KBM-7 (cell line): ENCODE measurements at places on chromosomes 3 and 15.

- no peak for DNase-seq
These were observed 143.3 kb upstream of the SLCO3A1 start for GRCh38 chr15:91710080-91710698.

- DNase-seq: no peak
These were observed 100.4 kb downstream of the PPM1L start for GRCh38 chr3:160856450-160856849.

DNA sequence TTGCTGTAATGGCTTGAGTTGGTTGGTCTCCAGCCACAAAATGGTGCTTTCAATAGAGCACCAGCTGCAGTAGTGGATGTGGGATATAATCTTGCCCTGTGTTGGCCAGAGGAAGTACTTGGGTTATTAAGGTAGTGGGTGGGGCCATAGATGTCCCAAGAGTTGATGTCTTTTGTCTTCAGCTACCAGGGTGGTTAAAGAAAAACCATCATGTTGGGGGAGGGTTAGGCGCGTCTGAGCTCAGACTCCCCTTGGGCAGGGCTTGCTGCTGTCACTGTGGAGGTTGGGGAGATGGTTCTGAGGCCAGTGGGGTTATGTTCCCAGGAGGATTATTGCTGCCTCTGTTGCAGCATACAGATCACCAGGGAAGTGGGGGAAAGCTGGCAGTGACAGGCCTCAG, 46.9 kb upstream of the GADL1 start:
- DNase-seq: no peak

DNA sequence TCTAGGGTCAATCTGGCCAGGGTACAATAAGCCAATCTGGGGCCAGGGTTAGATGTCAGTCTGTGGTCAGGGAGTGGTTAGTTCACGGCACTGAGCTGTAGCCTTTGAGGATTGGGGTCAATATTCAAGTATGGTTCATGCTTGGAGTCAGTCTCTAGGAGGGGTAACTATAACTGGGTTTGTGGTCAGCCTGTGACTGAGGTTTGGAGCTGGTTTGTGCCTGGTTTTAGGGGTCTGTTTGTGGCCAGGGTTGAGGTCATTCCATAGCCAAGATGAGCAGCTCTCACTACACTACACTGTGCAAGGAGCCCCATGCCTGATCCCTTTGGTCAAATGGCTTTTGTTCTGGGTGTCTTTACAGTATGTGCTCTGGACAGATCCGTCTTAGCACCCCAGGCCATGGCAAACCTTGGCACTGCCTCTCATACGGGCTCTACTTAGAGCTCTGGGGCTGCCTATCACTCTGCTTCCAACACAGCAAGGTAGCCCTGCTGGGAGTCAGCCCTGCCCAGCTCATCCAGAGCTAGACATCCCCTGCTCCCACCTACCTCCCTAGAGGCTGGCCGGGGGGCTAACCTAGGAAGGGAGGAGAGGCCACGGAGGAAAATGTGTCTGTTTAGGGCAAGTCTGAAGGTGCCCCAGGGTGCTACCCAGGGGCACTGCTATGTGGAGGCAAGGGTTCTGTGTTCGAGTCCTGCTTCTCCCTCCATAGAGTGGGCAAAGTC, 63.3 kb upstream of the CORO2B start:
- DNase-seq: no peak

DNA sequence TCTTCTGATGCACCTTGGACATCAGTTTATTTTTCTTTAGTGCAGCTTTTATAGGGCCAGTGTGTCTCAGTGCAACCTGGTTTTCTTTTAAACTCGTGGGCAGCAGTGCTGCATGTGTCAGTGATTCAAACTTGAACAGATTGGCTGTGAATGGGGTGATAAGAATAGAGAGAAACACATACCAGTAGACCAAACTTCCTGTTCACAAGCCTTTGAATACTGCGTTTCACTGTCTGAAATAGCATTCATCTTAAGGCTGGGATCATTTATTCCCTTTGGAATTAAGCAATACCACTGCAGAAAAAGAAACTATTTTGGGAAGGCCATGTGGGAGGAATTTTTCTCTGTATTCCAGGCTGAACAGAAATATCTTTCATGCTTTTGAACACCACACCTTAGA, 51.7 kb downstream of the PHLDB2 start:
- no peak for DNase-seq

DNA sequence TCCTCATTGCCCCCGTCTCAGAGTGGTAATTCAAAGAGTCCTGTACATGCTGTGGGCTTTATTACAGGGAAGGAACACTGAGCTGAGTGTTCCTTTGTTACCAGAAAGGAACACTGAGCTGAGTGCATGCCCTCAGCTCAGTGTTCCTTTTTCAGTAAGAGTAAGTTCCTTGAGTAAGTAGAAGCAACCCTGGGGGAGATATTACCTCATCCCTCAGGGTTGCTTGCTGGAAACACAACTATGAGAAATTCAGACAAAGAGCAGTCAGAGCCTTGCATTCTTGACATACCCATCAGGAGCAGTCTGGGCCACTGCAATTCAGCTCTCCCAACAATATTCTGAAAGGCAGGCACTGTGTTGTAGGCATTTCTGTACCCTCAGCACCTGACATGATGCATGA, 17.0 kb downstream of the CHRM5 start:
- DNase-seq: no peak

- no peak for DNase-seq
These were observed 92.2 kb upstream of the RAP2B start for GRCh38 chr3:153069598-153070510.

DNA sequence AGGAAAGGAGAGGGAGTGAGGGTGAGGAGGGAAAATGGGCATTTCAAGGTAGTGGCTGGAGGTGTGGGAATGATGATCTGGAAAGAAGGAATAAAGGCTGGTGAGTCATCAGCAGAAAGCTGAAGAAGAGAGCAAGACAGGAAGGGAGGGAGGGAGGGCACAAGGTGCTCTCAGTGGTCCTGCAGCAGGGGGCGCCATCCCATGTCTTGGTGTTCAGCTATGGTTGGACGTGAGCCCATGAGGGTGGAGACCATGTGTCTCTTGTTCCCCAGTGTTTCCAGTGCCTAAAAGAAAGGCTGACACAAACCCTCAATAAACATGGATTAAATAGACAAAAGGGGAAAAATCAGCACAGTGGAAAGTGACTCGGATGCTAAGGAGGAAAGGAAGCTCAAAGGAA, 228.5 kb downstream of the NTRK3 start:
- no peak for DNase-seq

DNA sequence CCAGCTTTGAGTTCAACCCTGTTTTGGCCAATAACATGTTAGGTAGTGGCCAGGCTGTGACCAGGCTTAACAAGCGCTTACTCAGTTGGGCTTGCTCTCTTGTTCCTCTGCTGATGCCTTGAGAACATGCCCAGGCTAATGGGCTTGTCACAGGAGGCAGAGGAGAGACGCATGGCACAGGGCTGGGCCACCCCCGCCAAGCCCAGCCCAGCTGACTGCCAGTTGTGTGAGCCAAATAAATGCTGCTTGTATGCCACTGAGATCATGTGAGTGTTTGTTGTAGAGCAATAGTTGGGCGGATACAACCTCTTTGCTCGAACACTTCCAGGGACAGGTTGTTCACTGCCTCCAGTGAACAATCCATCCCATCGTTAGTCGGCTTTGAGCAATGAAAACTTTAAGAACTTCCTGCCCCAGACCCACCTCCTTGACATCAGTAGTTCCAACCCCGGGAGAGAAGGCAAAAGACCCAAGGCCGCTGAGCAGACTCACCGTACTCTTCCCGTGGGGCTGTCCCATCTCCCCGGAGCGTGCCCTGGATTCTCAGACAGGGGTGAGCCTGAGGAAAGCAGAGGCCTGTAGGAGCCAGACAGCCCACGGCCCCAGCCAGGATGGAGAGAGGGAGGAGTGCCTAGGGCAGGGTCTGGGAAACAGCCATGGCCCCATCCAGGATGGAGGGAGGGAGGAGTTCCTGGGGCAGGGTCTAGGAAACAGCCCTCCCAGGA, 4.1 kb downstream of the PLA2G4F start:
- peak; percentile 35 for DNase-seq

DNA sequence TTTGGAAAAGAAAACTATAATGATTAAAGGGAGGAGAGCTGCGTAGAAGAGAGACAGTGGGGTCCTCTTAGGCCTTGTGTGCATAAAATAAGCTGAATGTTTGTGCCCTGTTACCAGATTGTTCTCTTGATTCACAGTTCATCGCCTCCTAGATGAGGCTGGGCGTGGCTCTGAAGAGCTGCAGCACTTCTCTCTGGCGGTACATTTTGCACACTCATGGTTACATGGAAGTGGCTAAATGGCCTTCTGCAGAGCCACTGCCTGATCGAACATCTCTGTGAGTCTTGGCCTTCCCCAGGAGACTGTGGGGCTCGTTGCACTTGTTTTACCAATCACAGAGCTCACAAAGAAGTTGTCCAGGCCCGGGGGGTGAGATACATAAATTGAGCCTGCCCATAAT, 208.8 kb downstream of the GABRG3 start:
- DNase-seq: no peak

DNA sequence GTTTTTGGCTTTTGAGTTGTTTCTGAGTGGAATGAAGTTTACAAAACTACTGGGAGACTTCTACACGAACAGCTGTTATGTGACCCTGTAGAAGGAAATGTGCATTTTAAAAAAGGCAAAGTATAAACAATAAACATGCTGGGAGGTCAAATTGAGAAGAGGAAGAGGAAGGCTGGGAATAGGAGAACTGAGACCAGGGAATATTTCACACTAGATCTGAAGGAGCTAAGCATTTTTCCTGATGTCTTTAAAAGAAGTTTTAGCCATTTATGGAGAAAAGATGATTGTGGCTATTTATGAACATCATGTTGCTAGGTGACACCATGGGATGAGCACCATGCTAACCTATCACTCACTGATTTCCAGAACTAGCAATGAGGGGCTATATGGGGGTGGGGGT, 76.3 kb upstream of the FAM98B start:
- no peak for DNase-seq

DNA sequence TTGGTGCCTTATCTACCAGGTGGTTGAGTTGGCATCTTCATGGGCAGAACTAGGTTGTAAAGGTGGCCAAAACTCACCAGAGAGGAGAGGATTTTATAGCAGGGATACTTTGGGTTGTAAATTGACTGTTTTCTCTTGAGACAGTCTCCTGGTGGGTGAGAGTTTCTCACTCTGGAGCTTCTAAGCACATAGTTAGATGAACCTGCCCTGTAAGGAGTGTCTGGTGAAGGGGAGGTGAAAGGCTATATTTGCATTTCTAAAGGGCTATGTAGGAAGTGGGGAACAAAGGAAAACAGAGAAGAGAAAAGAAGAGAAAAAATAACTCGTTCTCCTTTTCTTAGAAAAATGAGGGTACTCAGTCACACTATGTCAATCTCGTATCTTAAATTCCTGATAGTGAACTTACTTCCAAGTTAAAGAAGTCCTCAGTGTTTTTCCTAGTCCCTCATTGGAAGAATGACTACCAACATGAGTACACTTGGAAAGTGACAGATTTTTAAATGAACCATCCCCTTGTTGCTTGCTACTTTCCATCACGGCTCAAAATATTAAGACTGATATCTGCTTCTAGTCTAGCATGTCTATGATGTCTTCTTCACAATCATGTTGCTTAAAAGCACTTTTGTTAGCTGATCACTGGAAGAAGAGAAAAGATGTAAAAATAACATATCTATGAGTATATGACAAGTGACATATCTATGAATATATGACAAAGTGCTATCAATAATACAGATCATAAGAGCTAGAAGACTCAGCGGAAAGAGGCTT, 113.8 kb upstream of the P2RY1 start:
- DNase-seq: no peak

DNA sequence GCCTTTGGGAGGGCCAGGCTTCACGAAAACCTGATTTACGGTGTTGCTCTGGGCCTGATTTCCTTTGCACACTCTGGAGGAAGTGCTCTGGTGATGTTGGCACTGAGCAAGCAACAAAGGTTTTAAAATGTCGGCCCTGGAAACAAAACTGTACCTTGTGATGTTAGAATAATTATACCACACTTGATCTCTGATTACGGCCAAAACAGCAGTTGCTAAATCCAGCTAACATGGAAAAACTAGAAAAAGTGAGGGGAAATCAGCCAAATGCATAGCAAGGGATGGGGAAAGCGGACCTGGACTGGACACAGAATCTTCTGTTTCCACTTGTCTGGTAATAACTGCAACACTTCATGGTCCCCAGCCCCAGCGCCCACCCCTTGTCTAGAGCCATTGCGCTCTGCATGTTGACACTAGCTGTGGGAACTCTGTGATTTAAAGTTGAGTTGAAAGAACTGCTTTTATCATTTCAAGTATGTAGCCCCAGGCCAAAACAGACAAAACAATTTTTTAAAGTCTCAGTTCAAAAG, 120.1 kb downstream of the VGLL4 start:
- DNase-seq: no peak

DNA sequence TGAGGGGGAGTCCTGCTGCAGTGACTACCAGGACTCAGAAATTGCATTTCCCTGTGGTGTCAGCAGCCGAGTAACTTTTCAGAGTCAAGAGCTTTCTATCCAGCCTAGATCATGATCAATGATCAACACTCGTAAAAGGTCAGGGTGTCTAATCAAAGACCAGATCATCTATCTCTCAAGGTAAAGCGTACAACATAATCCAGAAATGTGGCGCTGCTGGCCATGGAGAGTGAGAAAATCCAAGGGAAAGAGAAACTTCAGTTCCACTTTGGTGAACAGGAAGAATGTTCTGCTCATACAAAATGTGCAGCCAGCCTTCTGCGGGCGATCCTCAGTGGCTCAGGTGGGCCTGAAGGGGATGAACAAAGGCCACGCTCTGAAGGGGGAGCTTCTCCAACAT, 1005.8 kb upstream of the NR2F2 start:
- no peak for DNase-seq

- DNase-seq: no peak
These were observed 134.9 kb upstream of the TOPAZ1 start for GRCh38 chr3:44106756-44107155.

GRCh38 chr3:116084999-116085791, 360.1 kb downstream of the LSAMP start:
- DNase-seq: no peak

DNA sequence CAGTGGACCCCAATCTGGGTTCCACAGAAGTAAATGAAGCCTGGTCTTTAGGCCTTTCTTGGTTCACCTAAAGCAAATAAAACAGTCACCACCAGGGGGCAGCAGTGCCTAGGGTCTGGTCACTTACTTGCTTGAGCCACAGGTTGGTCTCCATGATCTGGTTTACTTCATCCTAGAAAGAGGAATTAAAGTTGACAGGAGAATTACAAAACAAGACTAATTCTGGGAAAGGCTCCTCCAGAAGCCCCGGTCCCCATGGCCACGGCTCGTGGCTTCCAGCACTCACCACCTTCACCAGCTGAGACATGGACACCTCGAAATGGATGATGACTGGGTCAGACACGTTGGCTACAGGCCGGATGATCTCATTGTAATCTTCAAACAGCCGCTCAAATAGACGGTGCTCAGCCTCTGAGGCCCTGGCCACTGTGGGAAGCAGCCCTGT, 2.3 kb downstream of the CHRNA3 start:
- DNase-seq: peak; percentile 96

DNA sequence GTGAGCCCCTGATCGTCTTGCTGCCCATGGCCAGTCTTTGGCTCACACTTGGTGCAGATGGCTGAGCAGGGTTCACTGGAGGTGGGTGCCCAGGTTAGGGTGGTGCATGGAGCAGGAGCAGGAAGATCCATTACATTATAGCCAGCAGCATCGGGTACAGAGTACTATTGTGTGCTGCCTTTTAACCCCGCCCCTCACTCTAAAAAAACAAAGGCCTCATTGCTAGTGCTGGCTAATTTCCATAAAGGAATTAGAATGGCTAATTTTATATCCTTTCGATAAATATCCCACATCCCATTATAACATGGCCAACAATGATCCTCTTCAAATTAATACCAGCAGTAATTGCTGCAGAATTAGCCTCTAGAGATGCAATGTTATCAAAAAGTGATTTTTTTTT, 45.8 kb upstream of the PPP4R2 start:
- no peak for DNase-seq

- DNase-seq: no peak
These were observed 161.8 kb upstream of the IQSEC1 start for GRCh38 chr3:13235079-13235478.

GRCh38 chr15:57384024-57384423, 7.7 kb downstream of the CGNL1 start:
- DNase-seq: no peak
